Erythroblast (primary cell): ENCODE measurements at places on chromosomes 7 and 10.
A peak's percentile ranks its signal among the peaks of the same experiment; 100 is the strongest.

DNA sequence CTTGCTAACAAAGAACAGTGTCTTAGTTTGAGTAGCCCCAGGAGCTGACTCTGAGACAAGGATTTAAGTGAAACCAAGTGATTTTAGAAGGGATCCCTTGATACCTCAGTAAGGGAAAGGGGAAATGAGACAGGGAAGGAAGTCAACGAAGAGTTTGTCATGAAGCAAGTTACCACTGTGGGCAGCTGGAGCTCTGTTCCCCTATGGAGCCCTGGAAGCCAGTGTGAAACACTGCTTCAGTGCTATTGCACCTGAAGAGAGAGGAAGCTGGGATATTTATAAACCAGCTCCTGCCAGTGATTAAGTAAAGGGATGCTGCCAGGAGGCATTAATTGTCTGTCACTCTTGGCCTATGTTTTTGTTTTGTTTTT is 58.9 kb upstream of the WAPL start:
- no peak for DNase-seq

DNA sequence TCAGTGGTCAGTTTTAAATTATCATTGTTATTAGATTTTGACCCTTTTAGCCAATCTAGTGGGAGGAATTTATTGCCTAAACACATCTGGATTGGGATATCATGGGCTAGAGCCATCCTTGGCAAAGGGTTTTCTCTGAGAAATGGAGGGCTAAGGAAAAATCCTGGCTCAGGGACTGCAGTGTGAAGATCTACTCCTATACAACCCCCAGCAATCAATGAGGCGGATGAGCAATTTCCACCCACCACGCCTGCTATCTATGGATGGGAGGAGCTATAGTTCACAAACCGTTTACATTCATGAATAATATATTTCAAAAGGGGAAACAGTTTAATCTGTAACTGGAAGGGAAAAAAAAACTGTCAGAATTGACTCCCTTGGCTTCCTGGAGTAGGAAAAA is 2.7 kb downstream of the CAV1 start:
- DNase-seq: no peak

DNA sequence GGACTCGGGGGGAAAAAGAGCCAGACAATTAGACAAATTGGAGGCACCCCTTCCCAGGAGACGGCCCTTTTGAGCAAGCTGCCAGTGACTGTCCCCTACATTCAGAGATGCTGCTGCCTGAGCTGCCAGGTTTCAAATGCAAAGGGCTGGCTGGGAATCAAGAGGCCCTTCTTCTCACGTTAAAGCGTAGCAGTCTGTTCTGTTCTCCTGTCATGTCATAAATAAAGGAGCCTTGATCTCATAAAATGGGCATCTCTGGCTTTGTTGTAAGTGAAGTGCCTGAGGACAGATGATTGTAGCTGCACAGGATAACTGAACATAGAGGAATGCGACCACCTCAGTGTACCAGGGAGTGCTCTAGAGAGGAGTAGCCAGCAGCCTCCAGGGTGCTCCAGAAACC is 917.9 kb downstream of the GRID1 start:
- no peak for DNase-seq

DNA sequence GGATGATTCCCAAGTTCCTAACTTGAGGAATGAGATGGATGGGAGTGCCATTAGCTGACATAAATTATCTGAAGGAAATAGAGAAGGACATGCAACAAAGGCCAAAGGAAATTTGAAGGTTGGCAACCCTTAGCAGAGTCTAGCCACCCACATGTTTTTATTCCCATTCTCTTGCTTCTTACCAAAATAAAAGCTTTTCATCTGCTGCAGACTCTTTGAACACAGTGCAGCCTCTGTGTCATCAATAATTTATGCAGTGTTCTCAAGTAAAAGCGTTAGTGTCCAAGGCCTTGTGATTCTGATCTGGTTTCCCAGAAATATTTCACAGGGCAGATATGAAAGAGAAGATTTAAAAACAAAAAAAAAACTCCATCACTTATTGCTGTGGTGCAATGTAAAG is 98.5 kb downstream of the ST7 start:
- no peak for DNase-seq

DNA sequence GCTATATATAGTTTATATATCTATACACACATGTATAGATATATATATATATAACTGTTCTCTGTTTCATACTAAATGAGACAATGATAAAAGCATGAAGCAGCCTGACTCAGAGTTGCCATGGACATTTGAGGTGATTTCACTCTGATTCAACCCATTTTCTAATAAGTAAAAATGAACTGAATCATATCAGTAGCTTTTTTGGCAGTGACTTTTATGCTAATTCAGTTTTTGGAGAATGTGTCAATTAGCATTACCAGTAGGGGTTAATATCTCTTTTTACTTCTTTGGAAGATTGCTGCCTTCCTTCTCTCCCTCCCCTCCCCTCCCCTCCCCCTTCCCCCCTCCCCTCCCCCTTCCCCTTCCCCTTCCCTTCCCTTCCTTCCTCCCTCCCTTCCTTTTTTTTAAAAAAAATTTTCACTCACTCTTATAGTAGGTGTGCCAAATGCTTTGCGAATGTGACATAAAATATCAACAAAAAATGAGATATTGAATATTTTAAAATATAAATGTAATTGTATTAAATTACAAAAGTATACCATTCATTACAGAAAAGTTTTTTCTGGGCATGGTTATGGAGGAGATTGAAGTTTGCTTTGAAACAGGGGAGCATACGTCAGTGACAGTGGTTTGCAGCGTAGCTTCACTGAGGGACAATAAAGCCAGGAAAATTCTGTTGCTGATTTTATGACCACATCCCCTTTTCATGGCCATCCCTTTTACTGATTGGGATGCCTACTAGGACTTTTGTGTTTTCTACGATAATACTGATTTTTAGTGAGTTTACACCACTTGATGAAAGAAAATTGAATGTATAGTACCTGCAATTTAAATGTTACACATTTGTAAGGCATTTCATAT is 64.0 kb upstream of the KLF6 start:
- DNase-seq: peak; percentile 33

DNA sequence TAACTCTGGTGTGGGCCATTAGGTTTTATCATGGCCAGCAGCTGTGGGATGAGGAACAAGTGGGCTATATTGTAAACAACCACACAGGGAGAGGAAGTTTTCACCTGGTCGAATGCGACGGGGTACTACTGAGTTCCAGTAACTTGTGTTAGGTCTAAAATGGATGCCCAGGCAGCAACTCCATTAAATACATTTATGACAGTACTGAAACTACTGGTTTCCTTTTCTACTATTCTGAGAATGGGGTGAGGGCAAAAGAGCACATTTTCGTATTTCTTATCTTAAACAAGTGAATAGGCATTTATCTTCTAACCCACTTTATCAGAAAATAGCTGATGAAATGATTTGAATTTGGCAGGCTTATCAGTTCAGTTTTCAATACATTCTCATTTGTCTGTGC is 109.7 kb downstream of the C1GALT1 start:
- no peak for DNase-seq

- no peak for DNase-seq
These were observed 18.2 kb upstream of the CALD1 start for GRCh38 chr7:134761266-134761665.

GRCh38 chr7:86908948-86909347 is 150.5 kb downstream of the ELAPOR2 start:
- no peak for DNase-seq

DNA sequence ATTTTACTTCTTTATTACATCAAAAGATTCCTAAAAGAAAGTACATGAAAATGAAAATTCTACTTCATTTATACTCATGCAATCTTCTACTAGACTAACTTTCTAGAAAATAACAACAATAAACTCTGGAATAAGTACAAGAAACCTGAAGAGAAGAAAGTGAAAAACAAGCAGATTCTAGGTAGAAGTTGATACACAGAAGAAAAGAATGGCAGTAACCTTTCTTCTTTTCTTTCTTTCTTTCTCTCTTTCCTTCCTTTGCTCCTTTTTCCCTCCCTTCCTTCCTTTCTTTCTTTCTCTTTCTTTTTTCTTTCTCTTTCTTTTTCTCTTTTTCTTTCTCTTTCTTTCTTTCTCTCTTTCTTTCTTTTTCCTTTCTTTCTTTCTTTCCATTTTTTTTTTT is 541.7 kb upstream of the ANKRD30A start:
- DNase-seq: no peak

DNA sequence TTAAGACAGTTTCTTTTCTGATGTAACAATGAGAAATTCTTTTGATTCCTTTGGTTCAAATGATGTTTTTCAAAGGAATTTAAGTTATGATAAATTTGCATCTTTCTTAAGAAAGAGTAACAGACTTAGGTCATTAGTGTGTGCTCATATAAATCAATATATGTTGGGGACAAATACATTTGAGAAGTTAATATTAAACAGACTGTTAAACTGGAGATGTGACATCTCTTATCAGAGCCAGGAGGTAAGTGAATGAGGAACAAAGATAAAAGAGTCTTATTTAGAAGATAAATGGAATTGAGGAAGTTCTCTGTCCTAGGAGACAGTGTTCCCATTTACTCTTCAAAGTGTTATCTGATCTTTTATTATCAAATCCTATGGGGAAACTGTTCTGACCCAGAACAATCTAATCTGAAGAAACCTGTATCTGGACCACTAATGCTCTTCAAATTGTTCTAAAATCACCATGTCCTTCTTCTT is 104.8 kb upstream of the LAMB4 start:
- DNase-seq: peak; percentile 53

- no peak for DNase-seq
These were observed 54.6 kb downstream of the ZNF783 start for GRCh38 chr7:149316606-149317005.

DNA sequence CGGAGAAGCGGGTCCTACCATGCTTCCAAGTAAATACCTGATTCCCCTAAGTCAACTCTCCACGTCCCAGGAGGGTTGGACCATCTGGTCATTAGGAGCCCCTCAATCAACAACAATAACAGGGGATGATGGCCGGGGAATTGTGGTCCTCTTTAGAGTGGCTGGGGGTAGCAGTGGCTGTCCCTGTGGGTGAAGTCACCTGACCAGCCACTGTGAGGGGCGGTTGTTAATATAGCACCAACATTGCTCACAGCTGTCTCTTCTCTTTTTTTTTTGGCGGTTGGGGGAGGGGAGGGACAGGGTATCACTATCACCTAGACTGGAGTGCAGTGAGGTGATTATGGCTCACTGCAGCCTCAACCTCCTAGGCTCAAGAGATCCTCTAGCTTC is 67.9 kb downstream of the SPDYE5 start:
- no peak for DNase-seq

- no peak for DNase-seq
These were observed 38.8 kb downstream of the TMEM130 start for GRCh38 chr7:98830972-98831548.

DNA sequence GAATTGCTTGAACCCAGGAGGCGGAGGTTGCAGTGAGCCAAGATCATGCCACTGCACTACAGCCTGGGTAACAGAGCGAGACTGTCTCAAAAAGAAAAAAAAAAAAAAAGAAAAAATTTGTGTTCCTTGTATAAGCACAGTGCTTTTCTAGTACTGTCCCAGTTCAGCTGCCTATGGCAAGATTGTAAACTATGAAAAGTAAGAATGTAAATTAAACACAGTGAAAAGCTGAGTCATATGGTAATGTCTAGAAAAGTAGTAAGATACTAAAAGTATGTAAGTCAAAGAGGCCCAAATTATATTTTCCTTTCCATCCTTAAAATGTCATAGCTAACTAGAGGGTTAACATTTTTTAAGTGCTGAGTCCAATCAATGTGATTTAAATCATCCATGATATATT is 42.8 kb downstream of the RBM20 start:
- no peak for DNase-seq

GRCh38 chr10:114304017-114304570 is 65.0 kb downstream of the VWA2 start:
- peak; percentile 59 for DNase-seq

DNA sequence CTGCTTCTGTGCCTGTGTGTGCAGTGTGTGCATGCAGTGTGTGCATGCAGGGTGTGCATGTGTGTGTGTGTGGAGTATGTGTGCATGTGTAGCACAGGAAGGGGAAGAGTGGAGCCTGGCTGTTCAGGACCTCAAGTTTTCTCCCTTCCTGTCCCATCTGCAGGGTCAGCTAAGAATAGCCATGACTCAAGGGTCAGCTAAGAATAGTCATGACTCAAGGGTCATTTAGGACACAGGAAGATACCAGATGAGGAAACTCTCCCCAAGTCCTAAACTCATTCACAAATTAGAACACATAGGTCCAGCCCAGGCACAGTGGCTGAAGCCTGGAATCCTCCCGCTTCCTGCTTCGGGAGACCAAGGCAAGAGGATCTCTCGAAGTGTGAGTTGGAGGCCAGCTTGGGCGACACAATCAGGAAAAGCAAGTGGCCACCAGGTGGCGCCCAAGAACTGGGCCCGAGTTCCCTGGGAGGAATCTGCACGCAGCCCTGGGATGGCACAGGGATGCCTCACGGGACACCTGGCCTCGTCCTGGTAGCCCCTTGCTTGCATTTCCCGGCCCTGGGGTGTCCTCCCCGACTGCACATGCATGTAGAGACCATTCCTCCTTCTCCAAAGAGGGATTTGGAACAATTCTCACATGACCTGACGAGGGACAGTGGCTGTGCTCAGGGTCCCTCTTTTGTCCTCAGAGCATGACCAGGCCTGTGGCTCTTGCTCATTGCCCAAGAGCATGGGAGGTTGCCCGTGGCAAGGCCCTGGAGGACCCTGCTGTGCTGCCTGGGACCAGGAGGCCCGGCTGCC is 21.4 kb upstream of the VOPP1 start:
- DNase-seq: peak; percentile 76

GRCh38 chr7:141891336-141891735 is 24.9 kb upstream of the OR9A4 start:
- DNase-seq: no peak

GRCh38 chr10:125782616-125783015 is 7.0 kb upstream of the MMP21 start:
- no peak for DNase-seq

DNA sequence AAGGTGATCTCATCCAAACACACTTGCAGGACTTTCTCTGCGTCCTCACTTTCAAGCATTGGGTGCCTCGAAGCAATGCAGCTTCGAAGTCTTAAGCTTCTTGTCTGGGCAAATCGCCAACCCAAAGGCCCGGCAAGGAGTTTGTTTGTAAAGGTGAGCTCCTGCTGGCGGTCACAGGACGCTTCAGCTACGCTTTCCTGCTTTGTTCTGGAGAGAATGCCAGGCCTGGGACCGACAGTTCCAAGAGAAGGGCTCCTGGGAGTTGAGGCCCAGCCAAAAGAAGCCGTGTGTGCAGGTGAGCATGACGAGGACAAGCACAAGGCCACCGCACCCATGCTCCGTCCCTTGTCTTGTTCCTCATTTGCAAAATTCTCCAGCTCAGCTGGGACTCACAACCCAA is 106.6 kb upstream of the DOCK1 start:
- no peak for DNase-seq

- peak; percentile 88 for DNase-seq
These were observed 103.6 kb downstream of the SMURF1 start for GRCh38 chr7:99040104-99040958.

- no peak for DNase-seq
These were observed 181.3 kb downstream of the SDK1 start for GRCh38 chr7:3482147-3482921.

- no peak for DNase-seq
These were observed 41.9 kb downstream of the CDK1 start for GRCh38 chr10:60820093-60820754.

GRCh38 chr7:98136423-98136822 is 29.8 kb downstream of the LMTK2 start:
- DNase-seq: no peak

GRCh38 chr10:80173466-80173865 is 31.9 kb downstream of the ANXA11 start:
- no peak for DNase-seq
